Aortic smooth muscle cell (primary cell): ENCODE measurements at places on chromosomes 16 and 17. TPM values are rescaled to one million over a fixed set of nuclear protein-coding genes. Genes with fewer than 3 reads are reported as not detected.

The PLD6 gene
- total RNA-seq = 3.5 and 4.0 TPM in 2 replicates

The ZP2 gene
- total RNA-seq = not detected in 2 replicates

The MT1F gene
- total RNA-seq = 0.19 and 0.79 TPM in 2 replicates

The PYDC1 gene
- total RNA-seq = not detected in 2 replicates

The SLC22A31 gene
- total RNA-seq = 0.13 and 0.25 TPM in 2 replicates

The DYNLRB2 gene
- 0.56 TPM in 1 of 2 replicates, not detected in the other for total RNA-seq

The SMIM36 gene
- not detected in 2 replicates for total RNA-seq

The GNAO1 gene
- not detected in 2 replicates for total RNA-seq

The MYCBPAP gene
- total RNA-seq = 1.7 and 2.4 TPM in 2 replicates

The NECAB2 gene
- 0.13 TPM in 1 of 2 replicates, not detected in the other for total RNA-seq

The TMEM132E gene
- not detected in 2 replicates for total RNA-seq

The MYH8 gene
- total RNA-seq = not detected in 2 replicates

The TMEM235 gene
- total RNA-seq = not detected in 2 replicates

The GPT2 gene
- total RNA-seq = 6.8 and 7.1 TPM in 2 replicates

The DBNDD1 gene
- total RNA-seq = 2.8 and 3.4 TPM in 2 replicates

The NOXO1 gene
- 0.12 and 0.13 TPM in 2 replicates for total RNA-seq

The CCT6B gene
- total RNA-seq = 1.8 and 2.6 TPM in 2 replicates

The ARMC5 gene
- total RNA-seq = 10.3 and 11.1 TPM in 2 replicates

The PLCG2 gene
- 0.12 and 0.40 TPM in 2 replicates for total RNA-seq

The GPR179 gene
- under 0.01 TPM in 1 of 2 replicates, not detected in the other for total RNA-seq

The HASPIN gene
- 2.7 and 3.8 TPM in 2 replicates for total RNA-seq

The MLLT6 gene
- 21.5 and 23.0 TPM in 2 replicates for total RNA-seq

The ADAD2 gene
- not detected in 2 replicates for total RNA-seq

The KRT9 gene
- total RNA-seq = not detected in 2 replicates

The KRT38 gene
- total RNA-seq = not detected in 2 replicates

The TGFB1I1 gene
- 21.8 and 27.7 TPM in 2 replicates for total RNA-seq

The KRT222 gene
- total RNA-seq = not detected in 2 replicates

The WBP2 gene
- 33.2 and 41.2 TPM in 2 replicates for total RNA-seq

The ZFP1 gene
- total RNA-seq = 10.6 and 10.7 TPM in 2 replicates

The ABCC12 gene
- total RNA-seq = not detected in 2 replicates

The ASPA gene
- total RNA-seq = 0.06 and 0.13 TPM in 2 replicates

The SIRT7 gene
- total RNA-seq = 14.6 and 18.5 TPM in 2 replicates

The ABCA6 gene
- 64.7 and 127 TPM in 2 replicates for total RNA-seq

The BCL6B gene
- 3.4 and 7.3 TPM in 2 replicates for total RNA-seq

The ITGAD gene
- not detected in 2 replicates for total RNA-seq

The FA2H gene
- total RNA-seq = not detected in 2 replicates
